Type B pancreatic cell (in vitro differentiated cells): ENCODE measurements at places on chromosomes 11 and 22.

- DNase-seq: no peak
Measured at GRCh38 chr22:24463071-24463760, 31.9 kb upstream of the UPB1 start.

- no peak for DNase-seq
Measured at GRCh38 chr11:63478896-63479295, 12.1 kb downstream of the PLAAT5 start.

GRCh38 chr11:85813721-85814120, 2.8 kb upstream of the SYTL2 start:
- DNase-seq: no peak

DNA sequence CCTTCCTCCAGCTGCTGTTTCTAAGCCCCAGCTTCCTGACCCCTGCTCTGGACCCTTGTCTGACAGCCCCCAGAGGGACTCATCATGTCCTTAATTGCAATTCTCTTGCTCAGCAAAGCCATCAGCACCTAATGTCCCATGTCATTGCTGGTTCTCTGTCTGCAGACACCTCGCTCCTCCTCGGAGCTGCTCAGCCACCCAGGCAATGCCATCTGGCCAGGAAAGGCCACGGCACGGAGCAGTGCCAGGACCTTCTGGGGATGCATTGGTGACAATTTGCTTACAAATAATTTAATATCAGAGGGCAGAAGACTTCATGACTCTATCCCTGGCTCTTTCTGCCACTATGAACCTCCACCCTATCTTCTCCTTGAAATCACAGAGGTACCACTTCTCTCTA, 107.0 kb upstream of the THY1 start:
- no peak for DNase-seq

- DNase-seq: no peak
Measured at GRCh38 chr22:22371031-22371541, 126.5 kb downstream of the VPREB1 start.

- no peak for DNase-seq
Measured at GRCh38 chr11:92711926-92712325, 257.5 kb upstream of the MTNR1B start.

GRCh38 chr11:72955466-72955865, 141.3 kb downstream of the ATG16L2 start:
- no peak for DNase-seq

DNA sequence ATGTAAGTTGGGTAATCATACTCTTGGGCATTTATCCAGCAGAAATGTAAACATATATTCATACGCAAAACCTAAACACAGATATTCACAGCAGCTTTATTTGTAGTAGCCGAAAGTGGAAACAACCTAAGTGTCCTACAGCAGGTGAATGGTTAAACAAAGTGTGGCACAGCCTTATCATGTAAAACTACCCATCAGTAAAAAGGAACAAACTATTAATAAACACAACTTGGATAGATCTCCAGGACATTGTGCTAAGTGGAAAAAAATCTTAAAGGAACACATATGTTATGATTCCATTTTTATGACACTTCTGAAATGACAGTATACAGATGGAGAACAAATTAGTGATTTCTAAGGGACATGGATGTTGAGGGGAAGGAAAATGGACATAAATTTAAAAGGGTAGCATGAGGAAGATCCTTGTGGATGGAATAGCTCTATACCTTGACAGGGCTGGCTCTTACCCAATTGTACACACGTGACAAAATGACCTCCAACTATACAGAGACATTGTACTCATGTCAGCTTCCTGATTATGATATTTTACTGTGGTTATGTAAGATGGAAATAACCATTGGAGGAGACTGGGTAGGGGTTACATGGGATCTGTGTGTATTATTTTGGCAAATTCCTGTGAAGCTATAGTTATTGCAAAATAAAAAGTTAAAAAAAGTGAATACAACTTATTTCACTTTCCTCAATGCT, 15.4 kb downstream of the ANO5 start:
- no peak for DNase-seq

- no peak for DNase-seq
Measured at GRCh38 chr11:2931771-2932738, 2.8 kb upstream of the PHLDA2 start.

- no peak for DNase-seq
Measured at GRCh38 chr11:70265341-70265740, 5.1 kb upstream of the PPFIA1 start.

GRCh38 chr11:123362186-123362585, 67.9 kb upstream of the GRAMD1B start:
- DNase-seq: no peak

- DNase-seq: no peak
Measured at GRCh38 chr11:65116370-65117205, 913 bp downstream of the ZNHIT2 start.

- DNase-seq: no peak
Measured at GRCh38 chr11:30360741-30361140, 37.8 kb downstream of the ARL14EP start.

- no peak for DNase-seq
Measured at GRCh38 chr22:49657275-49657973, 170.2 kb downstream of the BRD1 start.

DNA sequence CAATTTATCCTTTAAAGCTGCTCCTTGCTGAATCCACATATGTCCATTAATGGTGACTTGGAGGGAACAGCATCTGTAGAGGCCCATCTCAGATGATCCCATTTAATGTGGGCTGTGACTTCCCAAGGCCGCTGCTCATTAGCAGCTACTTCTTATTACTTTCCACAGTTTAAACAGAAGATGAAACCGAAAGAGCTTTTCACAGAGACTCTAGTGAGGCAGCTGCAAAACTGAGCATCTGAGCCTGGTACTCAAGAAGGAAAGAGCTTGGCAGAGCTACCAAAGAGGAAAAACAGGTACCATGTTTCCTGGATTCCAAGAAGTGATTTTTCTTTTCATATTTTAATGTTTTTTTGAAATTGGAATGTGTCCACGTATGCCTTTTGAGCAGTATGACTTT, 110.5 kb upstream of the NARS2 start:
- DNase-seq: no peak

GRCh38 chr11:2589538-2589934, 110.3 kb downstream of the KCNQ1OT1 start:
- DNase-seq: no peak

- no peak for DNase-seq
Measured at GRCh38 chr11:106386519-106386918, 309.1 kb downstream of the AASDHPPT start.

GRCh38 chr11:118896921-118897591, 13.4 kb downstream of the CXCR5 start:
- no peak for DNase-seq

DNA sequence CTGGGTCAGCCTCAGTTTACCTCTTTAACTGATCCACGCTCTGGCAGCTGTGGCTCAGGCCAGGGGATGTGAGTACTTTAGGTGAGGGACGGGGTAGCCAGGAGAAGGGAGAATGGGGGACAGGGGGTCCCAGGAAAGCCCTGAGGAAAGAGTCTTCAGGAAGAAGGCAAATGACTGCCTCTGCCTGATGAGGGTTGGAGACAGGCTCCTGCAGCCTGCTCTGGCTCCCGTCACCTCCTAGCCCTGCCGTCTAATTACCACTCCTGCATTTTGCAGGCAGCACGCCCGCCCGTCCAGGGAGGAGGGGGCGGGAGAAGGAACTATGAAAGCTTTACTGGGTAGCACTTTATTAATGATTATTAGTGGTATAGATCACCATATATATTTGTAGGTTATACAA, 116.6 kb downstream of the CEP164 start:
- DNase-seq: no peak

DNA sequence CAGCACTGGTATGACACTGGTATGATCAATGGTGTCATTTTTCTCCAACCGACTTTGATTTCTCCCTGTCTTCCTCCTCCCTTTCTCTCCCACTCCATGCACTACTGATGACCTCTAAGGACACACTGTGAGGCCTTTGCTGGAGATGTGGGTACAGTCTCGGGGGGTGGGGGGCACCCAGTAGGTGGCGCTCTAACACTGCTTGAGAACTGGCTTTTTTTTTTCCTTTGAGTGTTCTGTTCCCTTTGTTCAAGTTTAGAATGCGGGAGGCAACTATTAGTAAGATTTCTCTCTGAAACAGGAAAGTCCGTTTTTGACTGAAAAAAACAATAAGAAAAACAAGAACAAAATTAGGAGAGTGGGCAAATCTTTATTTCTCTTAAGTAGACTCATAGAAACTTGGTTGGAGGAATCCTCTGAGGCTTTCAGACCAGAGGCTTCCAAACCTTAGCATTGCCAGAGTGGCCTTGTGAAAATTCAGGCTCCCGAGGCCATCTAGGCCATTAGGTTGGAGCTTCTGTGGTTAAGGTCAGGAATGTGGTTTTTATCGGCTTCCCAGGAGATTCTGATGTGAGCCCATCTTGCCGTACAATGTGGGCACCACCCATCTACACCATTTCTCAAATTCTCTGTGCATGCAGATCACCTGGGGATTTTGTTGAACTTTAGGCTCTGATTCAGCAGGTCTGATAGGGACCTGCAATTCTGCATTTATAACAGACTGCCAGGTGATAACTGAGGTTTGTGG, 43.2 kb downstream of the PANX1 start:
- DNase-seq: no peak

DNA sequence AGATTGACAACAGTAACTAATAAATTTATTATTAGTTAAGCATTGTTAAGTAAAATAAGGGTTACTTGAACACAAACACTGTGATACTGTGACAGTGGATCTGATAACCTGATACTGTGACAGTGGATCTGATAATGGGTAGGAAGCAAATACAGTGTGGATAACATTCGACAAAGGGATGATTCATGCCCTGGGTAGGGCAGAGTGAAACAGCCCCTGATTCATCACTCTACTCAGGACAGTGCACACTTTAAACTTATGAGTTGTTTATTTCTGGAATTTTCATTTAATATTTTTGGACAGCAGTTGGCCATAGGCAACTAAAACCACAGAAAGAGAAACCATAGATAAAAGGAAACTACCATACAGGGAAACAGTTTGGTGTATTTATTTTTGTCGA, 60.8 kb upstream of the CTSC start:
- no peak for DNase-seq

DNA sequence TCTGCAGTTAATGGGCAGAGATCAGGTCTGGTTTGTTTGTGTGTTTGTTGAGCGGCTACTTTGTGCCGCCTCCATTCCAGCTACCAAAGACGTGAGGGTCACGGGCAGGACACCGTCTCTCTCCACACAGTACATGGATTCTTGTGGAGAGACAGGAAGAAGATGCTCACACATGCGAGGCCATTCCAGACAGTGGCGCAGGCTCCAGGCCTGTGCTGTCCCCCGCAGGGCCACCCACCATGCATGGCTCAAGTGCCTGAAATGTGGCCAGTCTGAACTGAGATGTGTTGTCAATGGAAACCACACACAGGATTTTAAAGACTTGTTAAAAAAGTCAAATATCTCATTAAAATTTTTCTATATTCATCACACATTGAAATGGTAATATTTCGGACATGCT, 848.3 kb downstream of the TBC1D22A start:
- DNase-seq: no peak

GRCh38 chr11:11748706-11749365, 92.9 kb upstream of the USP47 start:
- no peak for DNase-seq

DNA sequence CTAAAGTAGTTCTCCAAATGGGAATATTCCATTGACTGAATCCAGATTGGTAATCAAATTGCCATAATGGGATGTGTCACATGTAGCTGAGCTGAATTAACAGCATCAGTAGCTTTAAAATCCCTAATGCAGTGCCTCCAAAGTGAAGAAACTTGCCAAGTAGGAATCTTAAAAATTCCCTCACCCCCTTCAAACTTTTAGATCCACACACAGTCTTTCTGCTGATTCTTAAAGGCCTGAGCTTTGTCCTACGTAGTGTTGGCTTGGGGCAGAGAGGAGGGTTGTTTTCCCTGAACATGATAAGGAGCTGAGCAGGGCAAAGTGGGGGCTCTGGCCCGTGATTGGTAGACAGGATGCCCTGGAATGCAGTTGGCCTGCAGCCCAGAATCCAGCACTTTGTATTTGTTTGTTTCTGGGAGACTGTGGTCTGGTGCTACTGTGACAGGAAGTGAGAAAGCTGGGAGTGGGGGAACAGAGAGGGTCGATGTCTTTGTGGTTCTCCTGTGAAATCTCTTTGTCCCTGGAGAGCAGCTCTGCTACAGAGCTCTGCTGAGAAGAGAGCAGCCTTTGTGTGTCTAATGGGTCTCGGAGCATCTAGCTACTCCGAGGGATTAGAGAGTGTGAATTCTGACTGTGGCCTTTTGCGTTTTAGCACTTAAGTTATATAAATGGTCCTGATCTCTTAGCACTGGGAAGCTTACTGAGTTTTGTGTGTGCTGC, 16.9 kb downstream of the CTNND1 start:
- DNase-seq: peak; percentile 87

DNA sequence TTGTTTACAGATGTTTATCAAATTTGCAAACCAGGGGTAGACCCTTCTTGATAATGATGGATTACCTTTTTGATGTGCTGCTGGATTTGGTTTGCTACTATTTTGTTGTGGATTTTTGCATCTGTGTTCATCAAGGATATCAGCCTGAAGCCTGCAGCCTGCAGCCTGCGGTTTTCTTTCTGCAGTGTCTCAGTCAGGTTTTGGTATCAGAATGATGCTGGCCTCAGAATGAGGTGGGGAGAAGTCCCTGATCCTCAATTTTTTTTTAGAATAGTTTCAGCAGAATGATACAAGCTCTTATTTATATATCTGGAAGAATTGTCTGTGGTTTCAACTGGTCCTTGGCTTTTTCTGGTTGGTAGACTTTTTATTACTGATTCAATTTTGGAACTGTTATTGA, 19.7 kb upstream of the RAB38 start:
- DNase-seq: no peak

DNA sequence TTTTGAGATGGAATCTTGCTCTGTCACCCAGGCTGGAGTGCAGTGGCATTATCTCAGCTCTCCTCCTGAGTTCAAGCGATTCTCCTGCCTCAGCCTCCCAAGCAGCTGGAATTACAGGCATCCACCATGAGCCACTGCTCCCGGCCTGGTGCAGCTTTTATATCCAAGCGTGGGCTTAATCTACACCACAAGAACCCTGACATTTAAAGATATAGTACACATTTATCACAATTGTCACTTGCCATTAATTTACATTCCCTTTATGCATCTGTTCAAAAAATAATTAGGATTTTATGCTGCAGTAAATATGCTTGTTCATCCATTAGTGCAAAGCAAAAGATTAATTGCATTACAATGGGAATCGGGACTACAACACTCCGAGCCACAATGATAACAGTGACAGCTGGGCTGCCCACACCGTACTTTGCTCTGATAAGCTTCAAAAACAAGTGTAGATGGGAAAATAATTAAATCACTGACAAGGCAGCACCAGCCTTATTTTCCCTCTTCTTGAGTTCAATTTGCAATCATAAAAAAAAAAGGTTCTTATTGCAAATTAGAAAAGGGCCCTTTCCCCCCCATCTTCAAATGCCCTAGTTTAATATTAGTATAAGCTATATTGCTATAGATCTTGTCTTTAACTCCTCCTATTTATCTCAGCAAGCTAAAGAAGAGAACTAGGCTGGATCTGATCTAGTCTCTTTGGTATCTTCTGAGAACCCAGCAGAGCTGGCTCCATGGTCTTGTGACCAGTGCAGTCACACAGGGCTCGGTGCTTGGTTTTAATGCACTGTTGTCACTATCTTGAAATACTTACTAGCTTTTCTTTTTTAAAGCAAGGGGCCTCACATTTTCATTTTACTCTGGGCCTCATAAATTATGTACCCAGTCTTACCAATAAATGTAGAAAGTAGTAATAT, 206.2 kb upstream of the LRRC4C start:
- DNase-seq: no peak
